ENCODE measurements at places on chromosomes 6 and 20. TPM values are rescaled to one million over a fixed set of nuclear protein-coding genes. Genes with fewer than 3 reads are reported as not detected.

DNA sequence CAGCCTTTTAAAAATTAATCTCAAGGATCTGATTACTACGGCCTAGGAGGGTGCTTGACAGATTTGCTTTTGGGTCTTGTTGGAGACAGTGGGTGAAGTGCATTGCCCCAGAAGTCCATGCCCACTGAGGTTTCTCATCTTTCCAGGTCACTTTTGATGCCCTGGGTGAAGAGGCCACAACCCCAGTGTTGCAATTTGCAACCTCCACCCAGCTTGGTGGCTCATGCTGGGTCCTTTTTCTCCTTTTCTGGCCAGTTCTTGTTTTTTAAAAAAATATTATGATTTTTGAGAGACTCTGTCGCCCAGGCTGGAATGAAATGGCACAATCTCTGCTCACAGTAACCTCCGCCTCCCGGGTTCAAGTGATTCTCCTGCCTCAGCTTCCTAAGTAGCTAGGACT lies 9.4 kb downstream of the STX11 start:
- DNase-seq, result no peak

DNA sequence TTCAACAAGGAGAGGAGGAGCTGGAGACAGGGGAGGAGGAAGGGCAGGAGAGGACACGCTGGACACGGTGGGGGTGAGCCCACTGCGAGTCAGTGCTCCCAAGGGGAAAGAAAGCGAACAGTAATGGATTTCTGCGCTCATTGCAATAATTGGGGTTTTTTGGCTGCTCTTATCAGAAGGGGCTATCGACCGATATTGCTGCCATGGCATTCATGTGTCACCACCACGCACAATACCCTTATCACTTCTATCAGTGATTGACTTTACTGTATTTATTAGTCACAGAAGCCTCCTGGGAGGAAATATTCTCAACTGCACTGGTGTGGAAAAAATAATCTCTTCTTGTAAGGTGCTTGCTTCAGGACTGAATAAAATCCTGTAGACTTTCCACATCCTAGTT lies 55.8 kb downstream of the CEP43 start:
- no peak for DNase-seq

GRCh38 chr20:2713285-2713684 lies 20.7 kb downstream of the EBF4 start:
- no peak for DNase-seq

GRCh38 chr6:71544028-71544427 lies 255.4 kb downstream of the OGFRL1 start:
- DNase-seq, result peak; percentile 48

GRCh38 chr20:37407573-37408002 lies 61.6 kb downstream of the SRC start:
- DNase-seq, result no peak

- DNase-seq, result no peak
Measured at GRCh38 chr6:93087606-93088005, 331.8 kb downstream of the EPHA7 start.

GRCh38 chr20:32930701-32931100 lies 72.0 kb downstream of the EFCAB8 start:
- no peak for DNase-seq

- peak; percentile 27 for DNase-seq
Measured at GRCh38 chr6:133595111-133595761, 293.7 kb upstream of the TCF21 start.

The DSP gene
- total RNA-seq, result 23.6 TPM

The FAM217A gene
- total RNA-seq, result not detected

The ARMC12 gene
- total RNA-seq, result 0.28 TPM

The CDH26 gene
- total RNA-seq, result not detected

The CLVS2 gene
- total RNA-seq, result not detected

The BACH2 gene
- total RNA-seq, result 1.3 TPM

The MUC21 gene
- not detected for total RNA-seq
